Endothelial cell (in vitro differentiated cells): ENCODE measurements at places on chromosomes 6 and 20. TPM values are rescaled to one million over a fixed set of nuclear protein-coding genes. Genes with fewer than 3 reads are reported as not detected.

GRCh38 chr20:48702455-48702913 is 125.3 kb downstream of the PREX1 start:
- peaks cover 68% of the 10 kb centered on the region for H3K36me3 ChIP-seq
- peaks cover 44% of the 10 kb centered on the region for H3K4me1 ChIP-seq
- no peak overlapping the region for H3K4me3 ChIP-seq
- DNase-seq = no peak

GRCh38 chr6:7637533-7637932 is 47.5 kb downstream of the SNRNP48 start:
- no peak overlapping the region for H3K27ac ChIP-seq
- no peak overlapping the region for H3K4me3 ChIP-seq
- DNase-seq = no peak

GRCh38 chr6:135066397-135066796 is 11.8 kb upstream of the HBS1L start:
- no peaks in the 10 kb centered on the region for H3K27me3 ChIP-seq
- H3K4me1 ChIP-seq = no peaks in the 10 kb centered on the region
- no peak overlapping the region for H3K27ac ChIP-seq
- H3K36me3 ChIP-seq = no peaks in the 10 kb centered on the region

NINL gene
- 95.5 TPM for total RNA-seq

BANF2 gene
- not detected for total RNA-seq

GRCh38 chr20:64143018-64143801 is 21.0 kb upstream of the MYT1 start:
- H3K36me3 ChIP-seq = peaks cover 10% of the 10 kb centered on the region
- no peak overlapping the region for H3K27ac ChIP-seq
- peaks cover 5% of the 10 kb centered on the region for H3K27me3 ChIP-seq

DNA sequence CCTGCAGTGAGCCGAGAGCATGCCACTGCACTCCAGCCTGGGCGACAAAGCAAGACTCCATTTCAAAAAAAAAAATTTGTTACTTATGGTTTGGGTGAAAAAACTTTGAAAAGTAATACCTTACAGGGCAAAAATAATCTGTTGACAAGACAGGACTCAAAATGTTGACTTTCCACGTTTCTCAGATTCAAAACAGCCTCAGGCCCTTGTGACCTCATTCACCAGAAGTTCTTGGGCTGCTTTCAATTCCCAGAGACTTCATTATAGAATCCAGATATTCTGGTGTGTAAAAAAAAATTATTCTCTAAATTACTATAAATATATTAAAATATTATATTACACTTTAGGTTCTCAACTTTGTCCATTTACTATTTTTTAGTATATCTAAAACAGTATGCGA is 116.2 kb downstream of the KCNQ5 start:
- DNase-seq = no peak
- no peaks in the 10 kb centered on the region for H3K4me1 ChIP-seq
- H3K27ac ChIP-seq = no peak overlapping the region
- no peaks in the 10 kb centered on the region for H3K36me3 ChIP-seq
- H3K4me3 ChIP-seq = no peak overlapping the region

- H3K27ac ChIP-seq = no peak overlapping the region
- DNase-seq = no peak
- H3K27me3 ChIP-seq = peaks cover 4% of the 10 kb centered on the region
- no peaks in the 10 kb centered on the region for H3K36me3 ChIP-seq
- no peak overlapping the region for H3K4me3 ChIP-seq
These were observed 27.1 kb downstream of the SMOC2 start for GRCh38 chr6:168468045-168468444.

OR12D3 gene
- not detected for total RNA-seq

GRCh38 chr6:135568379-135568778 is 70.8 kb upstream of the AHI1 start:
- H3K27ac ChIP-seq = no peak overlapping the region
- peaks cover 2% of the 10 kb centered on the region for H3K27me3 ChIP-seq
- H3K4me1 ChIP-seq = peaks cover 8% of the 10 kb centered on the region
- H3K4me3 ChIP-seq = no peak overlapping the region
- no peak for DNase-seq
- H3K36me3 ChIP-seq = no peaks in the 10 kb centered on the region

- peaks cover 7% of the 10 kb centered on the region for H3K27me3 ChIP-seq
- no peak overlapping the region for H3K27ac ChIP-seq
- no peak overlapping the region for H3K4me3 ChIP-seq
- no peaks in the 10 kb centered on the region for H3K36me3 ChIP-seq
- no peak for DNase-seq
These were observed 5.3 kb downstream of the BNIP5 start for GRCh38 chr6:36331381-36331780.

GPX5 gene
- total RNA-seq = not detected

DNA sequence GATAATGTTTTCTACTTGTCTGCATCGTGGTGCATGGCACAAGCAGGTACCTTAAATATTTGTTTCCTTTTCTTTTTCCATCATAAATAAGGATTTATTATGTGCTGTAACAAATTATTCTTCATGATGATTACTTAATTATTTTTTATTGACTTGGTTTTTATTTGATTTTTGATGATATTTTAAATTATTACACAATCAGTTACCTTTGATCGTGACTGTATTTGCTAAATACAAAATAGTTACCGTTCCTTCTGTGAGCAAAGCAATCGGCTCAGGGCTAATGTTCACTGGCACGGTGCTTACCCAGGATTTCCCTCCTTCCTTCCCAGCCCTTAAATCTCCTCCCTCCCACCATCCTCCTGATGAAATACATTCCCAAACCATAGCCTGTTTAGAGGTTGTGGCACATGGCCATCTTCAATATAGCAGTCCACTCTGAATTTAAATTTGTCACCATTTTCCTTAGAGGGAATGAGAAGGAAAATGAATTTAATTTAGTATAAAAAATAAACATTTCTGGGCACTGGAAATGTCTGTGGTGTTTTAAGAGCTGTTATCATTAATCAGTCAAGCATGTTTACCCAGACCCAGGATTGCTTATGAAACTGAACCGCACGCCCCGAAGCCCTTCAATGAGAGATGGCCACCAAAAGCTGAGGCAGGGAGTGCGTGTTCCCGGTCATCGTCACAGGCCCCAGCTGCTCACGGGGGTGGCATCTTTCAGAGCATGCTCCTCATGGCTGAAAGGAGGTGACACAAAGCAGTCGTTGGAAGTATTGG is 23.0 kb upstream of the EXOC2 start:
- H3K36me3 ChIP-seq = no peaks in the 10 kb centered on the region
- no peak overlapping the region for H3K27ac ChIP-seq
- no peak overlapping the region for H3K4me3 ChIP-seq
- no peak for DNase-seq
- H3K4me1 ChIP-seq = peaks cover 43% of the 10 kb centered on the region
- H3K27me3 ChIP-seq = peaks cover 6% of the 10 kb centered on the region

DNA sequence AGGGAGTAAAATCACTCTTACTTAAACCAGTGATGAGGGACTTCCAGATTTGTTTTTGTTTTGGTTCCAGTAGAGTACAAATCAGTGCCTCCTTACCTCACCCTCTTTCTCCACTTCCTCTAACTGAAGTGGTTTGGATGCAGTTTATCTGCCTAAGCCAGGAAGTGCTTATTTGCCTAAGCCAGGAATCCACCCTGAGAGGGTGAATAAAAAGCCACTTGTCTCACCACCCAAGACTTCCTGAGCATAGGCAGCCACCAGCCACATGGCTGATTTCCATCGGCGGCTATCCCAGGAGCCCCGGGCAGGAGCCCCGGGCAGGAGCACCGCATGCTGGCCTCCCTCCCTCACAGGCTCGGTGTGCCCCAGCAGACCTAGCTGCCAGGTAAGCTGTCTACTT is 12.0 kb downstream of the LRP11 start:
- H3K4me1 ChIP-seq = peaks cover 40% of the 10 kb centered on the region
- no peak overlapping the region for H3K27ac ChIP-seq
- DNase-seq = no peak
- H3K36me3 ChIP-seq = peaks cover 6% of the 10 kb centered on the region
- peaks cover 3% of the 10 kb centered on the region for H3K27me3 ChIP-seq

GRCh38 chr20:62716198-62716940 is 7.7 kb downstream of the NTSR1 start:
- H3K36me3 ChIP-seq = no peaks in the 10 kb centered on the region
- no peak overlapping the region for H3K4me3 ChIP-seq
- H3K4me1 ChIP-seq = no peaks in the 10 kb centered on the region

TGM2 gene
- 216 TPM for total RNA-seq

CCM2L gene
- 27.2 TPM for total RNA-seq

TUBB1 gene
- total RNA-seq = not detected

GRCh38 chr6:53887316-53887715 is 92.5 kb downstream of the LRRC1 start:
- no peaks in the 10 kb centered on the region for H3K27me3 ChIP-seq
- DNase-seq = no peak
- peaks cover 4% of the 10 kb centered on the region for H3K4me1 ChIP-seq
- no peak overlapping the region for H3K27ac ChIP-seq
- no peaks in the 10 kb centered on the region for H3K36me3 ChIP-seq

SYCP2 gene
- 2.1 TPM for total RNA-seq

GRCh38 chr20:63320616-63321147 is 27.7 kb downstream of the COL20A1 start:
- H3K27me3 ChIP-seq = peaks cover 1% of the 10 kb centered on the region
- DNase-seq = no peak
- peaks cover 3% of the 10 kb centered on the region for H3K4me1 ChIP-seq
- H3K27ac ChIP-seq = no peak overlapping the region
- peaks cover 8% of the 10 kb centered on the region for H3K36me3 ChIP-seq

BCLAF1 gene
- 154 TPM for total RNA-seq

PLN gene
- not detected for total RNA-seq

IL17A gene
- total RNA-seq = not detected

DNA sequence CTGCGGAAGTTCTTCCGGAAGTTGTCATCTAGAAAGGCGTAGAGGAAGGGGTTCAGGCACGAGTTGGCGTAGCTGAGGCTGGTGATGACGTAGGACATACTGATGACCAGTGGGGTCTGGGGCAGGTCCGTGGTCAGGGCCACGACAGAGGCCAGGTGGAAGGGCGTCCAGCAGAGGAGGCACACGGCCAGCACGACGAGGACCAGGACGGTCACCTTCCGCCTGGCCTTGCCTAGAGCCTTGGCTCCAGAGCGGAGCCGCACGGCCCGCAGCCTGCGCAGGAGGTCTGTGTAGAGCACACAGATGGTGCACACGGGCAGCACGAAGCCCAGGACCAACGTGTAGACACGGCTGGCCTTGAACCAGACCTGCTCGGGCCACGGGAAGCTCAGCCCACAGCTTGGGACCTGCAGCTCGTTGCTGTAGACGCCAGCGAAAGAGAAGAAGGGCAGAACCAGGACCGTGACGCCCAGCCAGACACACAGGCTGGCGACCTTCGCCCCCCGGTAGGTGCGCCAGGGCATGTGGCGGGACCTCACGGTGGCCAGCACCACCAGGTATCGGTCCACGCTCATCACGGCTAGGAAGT is 1.4 kb downstream of the NPBWR2 start:
- peaks cover 8% of the 10 kb centered on the region for H3K27me3 ChIP-seq
- H3K4me3 ChIP-seq = peak overlapping the region; percentile 15
- H3K27ac ChIP-seq = no peak overlapping the region
- no peaks in the 10 kb centered on the region for H3K4me1 ChIP-seq

GRCh38 chr6:163782436-163783003 is 368.0 kb downstream of the QKI start:
- H3K27me3 ChIP-seq = no peaks in the 10 kb centered on the region
- H3K4me3 ChIP-seq = no peak overlapping the region
- peak overlapping the region; percentile 30 for H3K27ac ChIP-seq
- H3K4me1 ChIP-seq = peaks cover 8% of the 10 kb centered on the region

DNA sequence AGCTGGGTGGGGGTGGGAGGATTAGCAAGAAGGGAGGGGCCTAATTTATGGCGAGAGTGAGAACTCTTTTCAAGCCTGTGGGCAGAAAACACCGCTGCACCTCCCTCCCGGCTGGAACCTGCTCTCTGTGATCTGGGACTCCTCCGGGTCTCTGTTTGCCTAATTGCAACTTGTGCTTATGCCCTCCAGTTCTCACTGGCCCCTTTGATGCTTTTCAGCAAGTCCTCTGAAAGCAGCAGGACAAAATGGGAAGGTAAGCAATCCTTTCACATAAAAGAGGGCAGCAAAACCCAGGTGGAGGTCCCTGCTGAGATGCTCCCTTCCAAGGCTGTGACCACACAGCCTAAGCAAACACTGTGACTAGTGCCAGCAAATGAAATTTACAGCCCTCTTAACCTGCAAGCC is 523.0 kb upstream of the FLRT3 start:
- H3K27ac ChIP-seq = no peak overlapping the region
- H3K36me3 ChIP-seq = no peaks in the 10 kb centered on the region
- no peaks in the 10 kb centered on the region for H3K27me3 ChIP-seq
- H3K4me3 ChIP-seq = no peak overlapping the region

DNA sequence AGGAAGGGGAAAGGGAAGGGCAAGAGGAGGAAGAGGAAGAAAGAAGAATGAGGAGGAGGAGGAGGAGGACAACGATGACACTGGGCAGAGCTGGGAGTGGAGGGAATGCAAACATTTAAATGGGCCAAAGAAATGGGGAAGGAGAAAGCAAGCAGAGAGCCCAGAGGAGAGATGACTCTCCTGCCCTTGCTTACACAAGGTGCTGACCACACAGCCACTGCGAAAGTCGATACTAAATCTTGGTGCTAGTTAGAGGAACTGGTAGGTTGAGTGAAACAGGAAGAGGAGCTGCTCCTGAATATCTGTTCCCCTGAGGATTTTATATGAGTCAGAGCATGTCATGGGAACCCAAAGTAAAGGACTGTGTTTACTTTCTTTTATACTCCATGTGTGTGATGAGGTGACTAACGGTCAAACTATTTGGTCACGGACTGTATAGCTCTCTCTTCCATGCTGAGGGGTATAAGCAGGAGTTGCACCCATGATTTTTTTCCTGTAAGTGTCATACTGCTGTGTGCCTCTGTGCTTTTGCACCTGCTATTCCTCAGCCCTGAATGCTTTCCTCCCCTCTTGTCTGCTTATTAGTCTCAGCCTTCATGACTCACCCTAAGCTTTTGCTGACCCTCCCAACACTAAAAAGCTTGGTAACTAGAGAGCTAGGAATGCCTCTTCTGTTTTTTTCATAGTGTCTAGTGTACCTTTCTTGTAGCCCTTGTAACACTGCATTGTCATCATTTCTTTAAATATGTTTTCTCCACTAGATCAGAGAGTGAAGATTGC is 9.5 kb upstream of the PAQR8 start:
- H3K36me3 ChIP-seq = no peaks in the 10 kb centered on the region
- no peak for DNase-seq
- H3K27ac ChIP-seq = no peak overlapping the region
- H3K4me1 ChIP-seq = peaks cover 19% of the 10 kb centered on the region

KHDRBS2 gene
- not detected for total RNA-seq

DNA sequence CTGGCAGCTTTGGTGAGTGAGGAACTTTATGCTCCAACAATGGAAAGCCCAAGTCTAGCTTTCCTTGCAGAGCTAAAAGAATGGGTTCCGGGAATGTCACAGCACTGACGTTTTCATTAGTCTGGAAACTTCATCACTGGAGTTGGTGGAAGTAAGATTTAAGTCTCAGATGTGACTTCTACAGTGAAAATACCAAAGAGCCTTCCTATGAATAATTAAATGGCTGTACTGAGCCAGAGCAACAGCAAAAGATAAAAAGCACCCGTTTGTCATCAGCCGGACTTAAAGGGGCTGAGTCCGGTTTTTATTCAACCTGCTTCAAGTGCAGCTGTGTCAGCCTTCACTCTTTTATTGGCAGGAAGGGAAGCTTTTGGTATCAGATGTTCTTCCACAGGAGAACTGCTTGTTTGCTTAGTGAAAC is 46.5 kb upstream of the SHLD1 start:
- no peaks in the 10 kb centered on the region for H3K36me3 ChIP-seq
- DNase-seq = no peak
- no peaks in the 10 kb centered on the region for H3K27me3 ChIP-seq
- H3K4me1 ChIP-seq = no peaks in the 10 kb centered on the region
- H3K4me3 ChIP-seq = no peak overlapping the region
- H3K27ac ChIP-seq = no peak overlapping the region
